ENCODE measurements at places on chromosomes 12 and 14. TPM values are rescaled to one million over a fixed set of nuclear protein-coding genes. Genes with fewer than 3 reads are reported as not detected.

The RFLNA gene
- 0.82 TPM for total RNA-seq

The OTUB2 gene
- total RNA-seq, result 0.34 TPM

The TPH2 gene
- total RNA-seq, result not detected

The GPR135 gene
- 5.1 TPM for total RNA-seq

The GZMH gene
- total RNA-seq, result 2.0 TPM

The HOXC9 gene
- total RNA-seq, result not detected

Data from right cardiac atrium (tissue), 5 donors.